ENCODE measurements at places on chromosomes 5 and 9.

DNA sequence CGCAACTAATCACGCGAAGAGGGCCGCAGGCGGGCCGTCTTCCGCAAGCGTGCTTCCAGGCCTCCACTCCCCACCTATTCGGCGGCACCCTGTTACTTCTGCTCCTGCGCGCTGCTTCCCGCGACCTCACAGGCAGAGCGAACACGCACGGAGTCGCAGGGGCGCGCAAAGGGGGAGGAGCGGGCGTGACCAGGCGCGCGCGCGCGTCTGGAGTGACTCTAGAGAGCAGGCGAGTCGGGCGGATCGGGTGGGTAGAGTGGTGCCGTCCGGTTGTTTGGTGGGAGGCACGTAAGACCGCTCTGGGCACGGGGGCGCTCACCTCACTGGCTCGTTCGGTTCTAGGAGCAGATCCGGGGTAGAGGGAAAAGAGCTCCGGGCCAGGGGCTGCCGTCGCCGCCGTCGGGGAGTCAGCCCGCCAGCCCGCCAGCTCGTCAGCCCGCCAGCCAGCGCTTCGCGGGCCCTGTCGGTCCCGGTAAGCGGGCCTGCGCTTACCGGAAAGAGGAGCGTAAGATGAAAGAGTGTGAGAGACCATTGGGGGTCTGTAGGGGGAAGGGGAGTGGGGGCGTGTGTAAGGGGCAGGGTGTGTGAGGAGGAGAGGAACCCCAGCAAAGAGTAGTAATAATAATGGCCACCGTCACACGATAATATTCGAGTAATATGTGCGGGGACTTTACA is at the start of gene CNOT8:
Gene CNOT8 (plus strand): TSS at position 331 of the 675 bp plus-strand sequence. CDS start 4,652 bp downstream, outside the sequence.
- DNase-seq: peak; percentile 95

- no peak for DNase-seq
Measured at GRCh38 chr5:158872455-158872854, 227.3 kb downstream of the EBF1 start.

DNA sequence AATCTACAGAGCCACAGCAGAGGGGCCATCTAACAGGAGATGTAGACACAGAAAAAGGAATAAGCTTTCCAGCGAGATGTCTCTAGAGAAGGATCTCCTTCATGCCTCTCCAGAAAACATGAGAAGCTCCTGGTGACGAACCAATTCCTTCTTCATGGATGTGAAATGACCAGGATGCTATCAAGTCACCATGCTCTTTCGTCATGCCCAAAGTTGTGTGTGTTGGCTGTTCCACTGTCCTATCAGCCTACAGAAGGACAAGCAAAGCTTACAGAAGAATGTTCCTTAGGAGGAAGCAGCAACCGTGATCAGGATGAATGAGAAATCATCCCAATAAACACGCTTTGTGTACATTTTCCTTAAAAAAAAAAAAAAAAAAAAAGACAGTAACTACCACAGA is 54.4 kb downstream of the ALDH7A1 start:
- no peak for DNase-seq

DNA sequence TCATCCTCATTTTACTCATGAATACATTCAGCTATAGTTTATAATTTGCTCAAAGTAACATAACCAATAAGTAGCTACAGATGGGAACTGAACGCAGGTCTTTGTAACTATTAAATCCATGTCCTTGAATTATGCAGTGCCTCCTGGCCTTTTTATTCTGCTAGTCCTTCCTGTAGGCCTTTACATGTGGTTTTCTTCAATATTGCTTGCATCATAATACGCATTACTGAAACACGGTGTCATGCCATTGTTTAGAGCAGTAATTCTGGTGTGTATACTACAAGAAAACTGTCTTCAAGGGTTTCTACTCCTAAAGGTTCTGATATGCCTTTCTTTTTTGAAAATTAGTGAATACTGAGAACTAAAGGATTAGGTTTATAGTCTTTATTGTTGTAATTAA is 20.7 kb downstream of the CWC27 start:
- DNase-seq: no peak

DNA sequence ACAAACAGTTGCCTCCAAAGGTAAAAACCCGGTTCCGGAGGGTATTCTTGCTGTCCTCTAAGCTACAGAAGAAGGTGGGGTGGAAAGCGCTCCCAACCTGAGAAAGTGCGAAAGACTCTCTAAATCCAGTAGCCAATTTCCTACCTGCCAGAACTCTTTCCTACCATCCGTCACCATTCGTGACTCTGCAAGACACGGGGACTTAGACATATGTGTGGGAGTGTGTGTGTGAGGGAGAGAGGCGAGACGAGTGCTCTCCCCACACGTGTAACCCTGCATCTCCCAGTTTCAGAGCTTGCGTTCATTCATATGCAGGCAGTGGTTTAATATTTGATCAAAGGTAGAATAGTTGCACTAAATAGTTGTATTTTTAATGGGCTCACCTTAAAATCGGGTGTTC is 473 bp upstream of the GABRA1 start:
- DNase-seq: no peak
